ENCODE measurements at places on chromosomes 11 and 22.

GRCh38 chr11:119782739-119783072 lies 53.7 kb upstream of the NECTIN1 start:
- no peak for DNase-seq

GRCh38 chr11:12392672-12393071 lies 15.3 kb downstream of the PARVA start:
- no peak for DNase-seq

DNA sequence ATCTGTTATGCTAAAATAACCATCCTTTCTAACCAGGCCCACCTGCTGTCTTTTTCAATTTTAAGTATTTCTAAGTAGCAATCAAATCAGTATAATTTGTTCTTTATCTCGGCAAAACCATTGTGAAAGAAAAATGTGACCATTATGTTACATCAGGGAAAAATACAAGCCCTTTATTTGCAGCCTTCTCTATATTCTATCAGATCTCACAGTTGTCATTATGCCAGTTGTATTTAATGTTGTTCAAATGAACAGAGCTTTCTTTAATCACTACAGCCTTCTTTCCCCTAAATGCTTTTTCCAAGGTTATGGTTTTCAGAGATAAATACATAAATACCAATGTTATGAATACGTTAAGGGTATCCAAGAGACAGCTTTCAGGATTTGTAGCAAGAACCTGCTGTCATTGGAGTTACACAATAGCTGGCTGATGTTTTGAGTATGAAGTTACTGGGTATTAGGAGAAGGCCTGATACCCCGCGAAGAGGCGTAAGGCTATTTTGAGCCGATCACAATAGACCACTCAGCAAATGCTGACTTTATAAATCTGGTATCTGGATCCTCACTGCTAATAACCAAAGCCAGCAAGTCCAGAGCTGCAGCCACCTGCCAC lies 406.3 kb downstream of the CADM1 start:
- no peak for DNase-seq

DNA sequence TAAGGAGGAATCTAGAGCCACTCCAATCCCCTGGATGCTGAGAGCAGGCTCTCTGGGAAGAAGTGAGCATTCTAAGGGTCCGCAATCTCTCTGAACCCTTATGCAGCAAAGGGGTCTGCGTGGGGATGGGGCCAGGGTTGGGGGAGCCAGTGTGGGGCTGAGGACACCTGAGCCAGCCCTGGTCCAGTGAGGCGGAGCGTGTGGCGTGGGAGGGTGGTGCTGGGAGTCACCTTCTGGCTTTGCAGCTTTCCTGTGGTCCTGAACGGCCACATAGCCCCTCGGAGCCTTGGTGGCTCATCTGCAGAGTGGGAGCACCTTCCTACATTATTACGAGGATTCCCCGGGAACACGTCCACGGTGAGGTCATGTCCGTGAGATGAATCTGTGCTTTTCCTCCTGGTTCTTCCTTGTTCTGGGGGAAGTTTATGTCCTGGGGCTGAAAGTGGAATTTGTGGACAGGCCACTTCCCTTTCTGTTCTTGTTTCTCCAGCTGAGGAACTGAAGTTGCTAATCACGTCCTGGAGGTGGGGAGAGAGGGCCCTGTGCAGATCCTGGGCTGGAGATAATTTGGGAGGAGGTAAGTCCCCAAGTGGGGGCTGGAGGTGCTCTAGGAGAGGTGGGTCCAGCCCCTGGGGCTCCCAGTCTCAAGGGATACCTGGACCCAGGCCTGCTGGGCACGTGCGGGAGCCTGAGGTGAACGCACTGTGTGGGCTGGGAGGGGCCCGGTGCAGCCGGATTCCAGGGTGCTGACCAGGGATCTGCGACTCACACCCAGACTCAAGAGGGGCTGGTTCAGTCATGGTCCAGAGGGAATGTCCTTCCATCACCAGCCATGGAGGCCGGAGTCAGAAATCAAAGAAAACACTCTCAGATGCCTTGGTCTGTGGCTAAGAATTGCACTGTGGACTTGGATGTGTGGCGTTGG lies 6.1 kb downstream of the MRGPRE start:
- DNase-seq = no peak

Measured in stimulated activated CD4-positive, alpha-beta T cell treated with anti-CD3 and anti-CD28 coated beads, Interleukin-4, amount 100 ng/mL, for 4 hours (primary cell).